KG1 (cell line): ENCODE measurements at places on chromosomes 3 and 15.

- DNase-seq = no peak
These were observed 193.0 kb downstream of the ATP10A start for GRCh38 chr15:25670025-25670554.

GRCh38 chr3:72530426-72530825, 317.8 kb downstream of the SHQ1 start:
- no peak for DNase-seq

DNA sequence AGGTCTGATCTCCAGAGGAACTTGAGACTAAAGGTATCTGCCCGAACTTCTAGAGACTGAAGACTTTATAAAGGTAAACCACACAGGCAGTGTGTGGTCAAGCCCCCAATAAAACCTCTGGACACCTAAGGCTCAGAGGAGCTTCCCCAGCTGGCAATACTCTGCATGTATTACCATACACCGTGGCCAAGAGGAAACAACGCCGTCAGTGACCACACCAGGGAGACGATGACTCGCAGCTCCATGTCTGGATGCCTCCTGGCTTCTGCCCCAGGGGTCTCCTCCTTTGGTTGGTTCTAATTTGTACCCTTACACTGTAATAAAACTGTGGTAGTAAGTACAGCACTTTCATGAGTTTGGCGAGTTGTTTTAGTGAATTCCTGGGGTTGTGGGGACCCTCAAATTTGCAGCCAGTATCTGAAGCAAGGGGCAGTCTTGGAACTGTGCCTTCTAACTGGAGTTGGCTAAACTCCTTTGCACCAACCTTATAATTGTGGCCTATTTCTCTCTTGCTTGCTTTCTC, 32.1 kb upstream of the BCL2L10 start:
- no peak for DNase-seq

- DNase-seq = no peak
These were observed 328.2 kb downstream of the TIGIT start for GRCh38 chr3:114622001-114622400.

DNA sequence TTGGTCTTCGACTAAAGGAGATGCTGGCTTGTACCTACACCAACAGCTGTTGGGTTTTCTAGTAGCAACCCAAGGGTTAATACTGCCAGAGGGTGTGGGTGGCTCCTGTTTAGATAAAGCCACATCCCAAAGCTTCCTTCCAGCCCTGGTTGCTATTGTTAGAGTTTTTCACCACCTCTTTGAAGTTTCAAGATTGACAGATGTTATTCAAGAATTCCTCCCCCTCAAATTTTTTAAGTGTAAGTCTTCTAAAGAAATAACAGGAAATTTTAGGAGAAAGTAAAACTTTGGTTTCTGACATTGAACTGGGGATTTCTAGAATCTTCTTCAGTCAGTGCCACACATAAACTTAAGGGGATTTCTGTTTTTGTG, 60.9 kb downstream of the TGFBR2 start:
- DNase-seq = no peak

DNA sequence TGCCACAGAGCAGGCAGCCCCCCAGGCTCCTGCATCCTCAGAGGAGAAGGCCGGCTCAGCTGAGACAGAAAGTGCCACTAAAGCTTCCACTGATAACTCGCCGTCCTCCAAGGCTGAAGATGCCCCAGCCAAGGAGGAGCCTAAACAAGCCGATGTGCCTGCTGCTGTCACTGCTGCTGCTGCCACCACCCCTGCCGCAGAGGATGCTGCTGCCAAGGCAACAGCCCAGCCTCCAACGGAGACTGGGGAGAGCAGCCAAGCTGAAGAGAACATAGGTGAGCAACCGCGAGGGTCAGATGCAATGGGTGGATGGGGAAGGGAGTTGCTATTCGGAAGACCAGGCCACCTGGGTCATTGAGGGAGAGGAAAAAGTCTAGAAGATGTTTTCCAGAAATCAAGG, 53.0 kb downstream of the GAP43 start:
- no peak for DNase-seq

GRCh38 chr3:193762657-193763056, 169.6 kb downstream of the OPA1 start:
- DNase-seq = no peak

DNA sequence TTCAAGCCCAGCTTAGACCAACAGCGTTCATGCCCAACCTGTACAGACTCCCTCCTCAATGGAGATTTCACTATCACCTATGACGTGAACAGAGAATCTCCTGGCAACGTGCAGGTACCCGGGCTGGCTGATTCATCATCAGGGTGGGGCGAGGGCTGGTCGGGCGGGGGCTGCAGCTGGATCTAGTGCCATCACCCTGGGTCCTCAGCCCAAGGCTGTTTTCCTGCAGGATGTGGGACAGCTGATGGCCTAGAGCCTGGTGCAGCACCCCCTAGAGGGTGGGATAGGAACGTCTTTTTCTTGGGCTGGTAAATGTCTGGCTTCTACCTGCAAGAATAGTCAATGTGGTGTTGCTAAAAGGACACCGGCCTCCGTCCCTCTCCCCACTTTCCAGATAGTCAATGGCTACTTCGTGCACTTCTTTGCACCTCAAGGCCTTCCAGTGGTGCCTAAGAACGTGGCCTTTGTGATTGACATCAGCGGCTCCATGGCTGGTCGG, 4.4 kb downstream of the ITIH3 start:
- DNase-seq = no peak

DNA sequence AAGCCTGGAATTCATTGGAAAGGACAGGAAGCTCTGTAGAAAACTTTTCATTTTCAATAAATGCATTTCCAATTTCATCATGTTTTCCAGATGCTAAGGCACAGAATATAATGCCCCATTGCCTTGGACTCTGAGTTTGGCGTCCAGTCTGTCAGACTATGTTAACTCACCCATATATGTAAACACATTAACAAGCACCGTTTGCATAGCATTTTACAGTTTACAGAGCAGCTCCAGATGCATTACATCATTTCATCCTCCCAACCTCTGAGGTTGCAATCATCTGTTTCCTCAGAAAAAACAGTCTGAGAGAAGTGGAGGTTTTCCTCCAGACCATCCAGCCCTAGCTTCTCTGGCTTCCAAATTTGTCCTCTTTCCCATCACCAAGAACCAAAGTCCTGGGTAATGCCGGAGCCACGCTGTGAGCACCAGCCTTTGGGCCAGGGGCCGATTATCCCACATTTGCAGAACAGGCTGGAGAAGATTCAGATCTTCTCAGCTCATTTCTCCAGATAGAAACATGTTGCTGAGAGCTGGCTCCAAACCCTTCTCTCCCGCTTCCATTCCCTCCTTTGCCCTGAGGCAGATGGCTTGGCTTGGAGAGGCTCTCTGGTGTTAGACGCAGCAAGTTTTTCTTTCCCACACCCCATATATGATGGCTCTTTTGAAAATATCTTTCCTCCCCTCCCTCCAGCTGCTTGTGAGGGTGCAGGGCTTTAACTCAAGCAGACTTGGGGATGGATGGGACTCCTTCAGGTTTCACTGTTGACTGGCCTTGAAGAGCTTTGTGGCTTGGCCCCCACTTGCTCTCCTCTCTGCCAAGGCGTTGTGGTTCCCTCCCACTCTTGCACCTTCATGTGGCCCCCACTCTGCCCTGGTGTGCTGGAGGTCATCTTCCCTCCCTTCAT, 26.0 kb downstream of the CYP19A1 start:
- DNase-seq = no peak

GRCh38 chr3:48189321-48189720, 1.1 kb upstream of the CDC25A start:
- DNase-seq = no peak

DNA sequence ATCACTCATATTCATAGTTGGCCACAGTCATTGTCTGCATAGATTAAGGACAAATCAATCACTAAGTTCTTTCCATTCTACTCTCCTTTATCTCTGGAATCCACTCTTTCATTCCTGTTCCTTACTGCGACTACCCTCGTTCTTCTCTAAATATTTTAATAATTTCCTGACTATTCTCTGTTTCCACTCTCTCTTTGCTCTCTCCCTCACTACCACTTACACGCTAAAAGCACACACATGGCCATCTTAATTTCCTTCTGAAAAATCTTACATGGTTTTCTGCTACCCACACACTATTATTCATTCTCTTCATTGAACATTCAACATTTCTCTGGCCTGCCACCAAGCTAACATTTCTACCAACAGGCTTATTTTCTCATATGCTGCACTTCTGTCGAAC, 279.6 kb upstream of the PLSCR5 start:
- no peak for DNase-seq

DNA sequence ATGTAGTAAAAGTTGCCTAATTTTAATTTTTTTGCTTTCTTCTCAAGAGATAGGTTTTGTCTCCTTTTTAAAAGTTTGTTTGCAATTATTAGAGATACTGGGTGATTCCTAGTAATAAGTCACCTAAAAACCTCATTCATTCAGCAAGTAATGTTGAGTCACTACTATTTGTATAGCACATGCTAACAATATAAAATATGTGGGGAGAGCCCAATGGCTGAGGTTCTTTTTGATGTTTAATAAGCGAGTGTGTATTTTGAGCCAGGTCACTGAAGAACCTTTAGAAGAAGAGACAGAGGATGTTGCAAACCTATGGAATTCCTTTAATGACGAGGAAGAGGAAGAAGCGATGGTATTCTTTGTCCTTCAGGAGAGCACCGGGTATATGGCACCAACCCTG, 123.7 kb upstream of the CHRM5 start:
- no peak for DNase-seq

- no peak for DNase-seq
These were observed 271.9 kb downstream of the SUCLG2 start for GRCh38 chr3:67382536-67382935.

DNA sequence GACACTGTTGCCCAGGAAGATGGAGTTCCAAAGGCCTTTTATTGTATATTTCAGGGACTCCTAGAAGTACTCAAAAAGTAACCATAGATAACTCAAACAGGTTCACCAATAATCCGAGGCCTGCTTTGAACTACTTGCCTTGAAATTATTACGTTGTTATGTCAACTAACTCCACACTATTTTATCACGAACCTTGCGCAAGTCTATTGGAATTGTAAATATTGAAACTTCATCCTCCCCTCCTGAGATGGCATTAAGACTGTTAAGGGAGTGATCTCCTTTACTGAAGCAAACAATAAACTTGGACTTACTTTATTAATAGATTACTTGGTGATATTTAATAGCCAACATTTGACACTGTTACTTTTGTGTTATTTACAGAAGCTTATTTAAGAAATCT, 199.6 kb upstream of the GADL1 start:
- no peak for DNase-seq

DNA sequence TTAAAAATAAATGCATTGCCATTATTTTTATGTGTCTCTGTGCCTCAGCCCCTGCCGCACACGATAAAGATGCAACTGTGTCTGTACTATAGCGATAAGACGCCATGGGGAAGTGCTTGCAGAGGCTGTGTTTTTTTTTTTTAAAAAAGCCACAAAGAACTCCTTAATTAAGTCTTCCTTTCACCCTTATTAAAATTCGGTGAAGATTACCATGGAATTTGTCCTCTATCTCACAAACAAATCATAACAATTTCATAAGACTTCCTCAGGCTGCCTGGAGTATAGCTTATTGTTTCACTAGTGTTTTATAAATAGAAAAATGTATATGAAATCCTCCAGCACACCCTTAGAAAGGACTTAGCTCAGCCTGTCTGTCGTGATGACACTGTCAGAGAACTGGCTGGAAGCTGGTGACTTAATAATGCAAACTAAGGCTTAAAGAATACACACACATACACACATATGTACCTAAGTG, 374.8 kb upstream of the SLCO3A1 start:
- no peak for DNase-seq

GRCh38 chr3:126509597-126510307, 7.8 kb downstream of the UROC1 start:
- DNase-seq = no peak

DNA sequence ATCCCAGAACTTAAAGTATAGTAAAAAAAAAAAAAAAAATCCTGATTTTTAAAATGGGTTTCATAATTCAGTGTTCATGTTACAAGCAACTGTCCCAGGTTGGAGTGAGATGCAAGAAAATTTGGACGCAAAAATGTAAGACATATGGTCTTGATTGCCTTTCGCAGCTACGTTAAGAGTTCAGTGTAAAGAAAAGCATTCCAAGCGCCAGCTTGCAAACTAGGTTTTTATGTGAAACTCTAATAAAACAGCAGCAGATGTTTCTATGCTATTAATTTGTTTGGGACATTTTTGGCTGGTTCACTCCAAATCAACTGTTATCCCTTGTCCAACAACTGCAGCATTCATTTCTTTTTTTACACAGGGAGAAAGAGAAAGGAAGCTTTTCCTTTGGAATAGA, 957.8 kb downstream of the ROBO1 start:
- no peak for DNase-seq

DNA sequence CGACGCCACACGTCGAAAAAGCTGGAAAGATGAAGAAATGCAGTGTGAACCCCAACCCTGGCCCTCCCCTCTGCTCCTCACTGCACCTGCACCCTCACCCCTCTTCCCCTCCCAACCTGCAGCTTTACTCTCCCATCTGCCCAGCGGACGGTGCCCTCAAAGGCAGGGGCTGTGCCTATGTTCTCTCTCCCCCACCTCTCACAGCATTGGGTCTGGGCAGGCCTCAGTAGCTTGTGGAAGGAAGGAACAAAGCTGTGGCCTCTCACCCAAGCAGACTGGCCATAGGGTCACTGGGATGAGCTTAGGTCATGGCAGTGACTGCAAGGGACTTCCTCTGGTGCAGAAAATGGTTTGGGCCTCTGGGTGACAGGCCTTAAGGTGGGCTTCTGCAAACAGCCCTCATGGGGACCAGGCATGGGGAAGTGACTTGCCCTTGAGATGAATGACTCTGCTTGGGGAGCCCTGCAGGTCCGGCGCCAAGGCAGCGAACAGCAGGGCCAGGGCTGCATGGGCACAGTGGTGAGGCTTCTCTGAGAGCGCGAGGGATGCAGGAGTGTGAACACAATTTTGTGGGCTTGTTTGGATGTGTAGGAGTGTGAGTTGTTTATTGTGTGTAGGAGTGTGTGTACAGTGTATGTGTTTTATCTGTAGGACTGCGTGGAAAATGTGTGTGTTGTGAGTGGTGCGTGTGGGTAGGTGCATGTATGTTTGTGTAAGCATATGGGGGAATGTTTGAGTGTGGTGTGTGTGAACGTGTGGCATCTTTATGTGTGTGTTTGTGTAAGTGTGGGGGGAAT, 29.2 kb downstream of the SRPRB start:
- DNase-seq = no peak

GRCh38 chr3:37986479-37987314, 3.9 kb upstream of the VILL start:
- no peak for DNase-seq

DNA sequence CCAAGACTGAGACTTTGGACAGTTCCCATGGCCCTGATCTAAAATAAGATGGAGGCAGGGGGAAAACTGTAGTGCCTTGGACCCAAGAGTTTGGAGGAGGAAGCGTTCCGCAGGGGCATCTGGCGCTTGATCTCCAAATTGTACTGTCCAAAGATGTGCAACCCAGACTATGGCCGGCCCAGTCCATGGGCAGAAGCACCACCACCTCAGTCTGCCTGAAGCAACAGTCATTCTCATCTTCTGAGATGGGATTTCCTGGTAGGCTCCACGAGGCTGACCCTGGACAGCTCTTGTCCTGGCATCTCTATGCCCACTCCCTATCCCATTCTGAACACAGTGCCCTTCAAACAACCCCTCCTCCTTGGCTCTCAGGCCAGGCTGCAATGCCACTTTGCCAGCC, 3.6 kb downstream of the INSYN1 start:
- no peak for DNase-seq

GRCh38 chr3:194472290-194472920, 14.4 kb downstream of the ATP13A3 start:
- DNase-seq = no peak
